ENCODE measurements at places on chromosomes 13 and 19.

DNA sequence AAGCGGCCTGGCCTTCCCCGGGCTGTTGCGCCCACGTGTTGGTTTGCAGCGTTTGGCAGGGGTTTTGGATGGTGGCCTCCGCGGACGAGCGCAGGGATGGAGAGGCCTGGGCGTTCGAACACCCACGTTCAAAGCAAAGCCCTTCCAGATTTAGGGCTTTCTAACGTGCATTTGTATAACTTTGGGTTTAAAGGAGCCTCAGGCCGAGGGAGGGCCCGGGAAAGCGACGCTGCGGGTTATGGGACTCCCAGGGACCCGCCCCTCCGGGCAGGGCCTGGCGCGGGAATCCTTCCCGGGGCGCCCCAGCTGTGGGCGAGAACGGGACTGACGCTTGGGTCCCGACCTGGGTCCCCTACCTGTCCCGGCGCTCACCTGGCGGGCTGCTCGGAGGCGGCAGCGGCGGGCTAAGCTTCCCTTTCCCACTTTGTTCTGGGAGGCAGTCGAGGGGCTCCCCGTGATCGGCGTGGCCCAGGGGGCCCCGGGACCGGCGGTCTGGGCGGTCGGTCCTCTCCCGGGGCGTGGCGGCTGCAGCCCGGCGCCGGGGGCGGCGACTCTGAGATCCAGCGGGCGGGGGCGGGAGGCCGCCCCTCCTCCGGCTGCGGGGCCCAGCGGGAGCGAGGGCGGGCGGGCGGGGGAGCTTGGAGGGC, at the start of gene FBXO17:
Gene FBXO17 (minus strand): TSS at position 529 of the 647 bp plus-strand sequence. CDS start 25,423 bp downstream, outside the sequence.
- DNase-seq: no peak

GRCh38 chr13:20405691-20406090, 120.0 kb downstream of the CRYL1 start:
- DNase-seq: no peak

DNA sequence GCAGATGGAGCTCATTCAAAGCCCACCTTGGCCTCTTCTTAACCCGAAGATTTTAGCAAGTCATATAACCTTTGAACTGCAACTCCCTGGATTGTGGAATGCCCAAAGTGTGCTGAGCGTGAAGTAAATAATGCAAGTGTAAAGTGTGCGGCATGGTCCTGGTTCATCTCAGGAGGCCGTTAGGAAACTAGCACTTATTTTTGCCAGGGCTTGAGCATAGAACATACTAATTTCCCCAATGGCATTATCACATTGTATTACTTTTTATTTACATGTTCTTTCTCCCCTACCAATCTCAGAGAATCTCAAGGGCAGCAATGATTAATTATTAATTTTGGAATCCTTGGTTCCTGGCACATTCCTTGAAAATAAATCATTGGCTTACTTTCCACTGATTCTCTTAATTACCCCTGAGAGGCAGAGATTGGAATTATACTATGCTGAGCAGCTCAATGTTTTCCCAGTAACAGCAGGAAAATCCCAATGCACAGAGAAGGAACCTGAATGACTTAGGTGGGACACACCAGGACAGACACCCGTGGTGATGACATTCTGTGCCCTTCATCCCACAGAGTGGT, 128.8 kb upstream of the GJB6 start:
- no peak for DNase-seq

DNA sequence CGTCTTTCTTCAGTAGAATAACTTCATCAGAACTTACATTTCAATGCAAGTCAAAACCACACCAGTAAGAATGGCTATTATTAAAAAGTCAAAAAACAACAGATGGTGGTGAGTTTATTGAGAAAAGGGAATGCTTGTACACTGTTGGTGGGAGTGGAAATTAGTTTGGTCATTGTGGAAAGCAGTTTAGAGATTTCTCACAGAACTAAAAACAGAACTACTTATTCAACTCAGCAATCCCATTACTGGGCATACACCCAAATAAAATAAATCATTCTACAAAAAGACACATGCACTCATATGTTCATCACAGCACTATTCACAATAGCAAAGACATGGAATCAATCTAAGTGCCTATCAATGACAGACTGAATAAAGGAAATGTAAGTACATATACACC, 231.2 kb downstream of the NHLRC3 start:
- no peak for DNase-seq

GRCh38 chr13:66409542-66409941, 820.6 kb downstream of the PCDH9 start:
- DNase-seq: no peak

DNA sequence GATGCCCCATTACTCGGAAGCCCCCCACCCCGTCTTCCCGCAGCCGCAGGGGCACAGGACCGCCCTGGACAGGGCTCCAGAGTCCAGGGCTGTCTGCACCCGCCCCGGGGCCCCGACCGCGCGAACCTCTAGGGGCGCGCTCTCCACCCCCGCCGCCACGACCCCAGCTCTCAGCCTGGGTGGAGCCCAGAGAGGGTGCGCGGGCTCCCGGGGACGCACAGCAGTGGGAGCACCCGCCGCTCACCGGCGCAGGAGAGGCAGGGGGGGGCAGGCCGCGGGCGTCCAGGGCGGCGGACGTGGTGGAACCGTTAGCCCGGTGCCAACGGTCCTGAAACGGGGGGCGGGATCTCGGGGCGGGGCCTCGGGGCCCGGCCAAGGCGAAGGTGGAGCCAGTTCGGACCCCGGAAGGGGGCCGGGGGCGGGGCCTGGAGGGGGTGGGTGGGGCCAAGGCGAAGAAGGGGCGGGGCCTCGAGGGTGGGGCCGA, at the start of gene ATP8B3:
Gene ATP8B3 (minus strand): TSS at position 335 of the 484 bp plus-strand sequence. CDS start 540 bp downstream, outside the sequence.
- no peak for DNase-seq

DNA sequence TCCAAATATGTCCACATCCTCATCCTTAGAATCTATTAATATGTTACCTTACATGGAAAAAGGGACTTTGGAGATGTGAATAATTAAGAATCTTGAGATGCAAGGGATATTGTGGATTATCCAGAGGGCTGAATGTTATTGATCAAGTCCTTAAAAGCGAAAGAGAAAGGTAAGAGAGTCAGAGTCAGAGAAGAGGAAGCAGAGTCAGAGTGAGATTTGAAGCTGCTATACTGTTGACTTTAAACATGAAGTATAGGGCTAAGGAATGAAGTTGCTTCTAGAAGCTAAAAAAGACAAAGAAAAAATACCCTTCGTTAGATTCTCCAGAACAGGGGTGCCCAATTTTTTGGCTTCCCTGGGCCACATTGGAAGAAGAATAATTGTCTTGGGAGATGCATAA, 627.2 kb upstream of the SLITRK6 start:
- no peak for DNase-seq

DNA sequence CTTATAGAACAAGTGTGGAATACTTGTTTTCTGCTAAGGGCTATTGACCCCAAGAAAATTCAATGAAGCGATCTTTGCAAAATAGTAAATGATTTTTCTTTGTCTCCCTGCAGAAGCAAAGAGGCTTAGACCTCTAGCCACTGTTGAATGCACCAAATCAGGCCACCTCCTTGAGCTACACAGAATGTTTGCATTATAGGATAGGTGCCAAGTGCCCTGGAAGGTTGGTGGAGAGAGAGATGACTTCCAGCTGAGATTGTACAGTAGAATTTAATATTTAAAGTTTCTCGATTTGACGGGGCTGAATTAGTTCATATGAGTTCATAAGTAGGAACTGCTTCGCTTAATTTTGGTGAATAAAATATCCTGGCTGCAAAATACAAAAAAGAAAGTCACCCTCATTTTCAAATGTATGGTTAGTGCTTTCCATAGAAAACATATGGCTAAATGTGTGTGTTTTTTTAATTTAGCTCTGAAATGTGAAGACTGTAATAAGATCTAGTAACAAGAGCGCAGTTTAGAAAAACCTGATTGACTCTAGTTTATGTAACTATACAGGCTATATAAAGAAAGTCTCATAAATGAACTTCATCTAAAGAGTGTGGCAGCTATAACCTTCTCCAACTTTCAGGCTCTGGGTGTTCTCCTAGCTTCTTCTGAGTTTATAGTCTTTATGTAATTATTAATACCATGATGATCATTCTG, 41.6 kb downstream of the LRCH1 start:
- DNase-seq: no peak

- DNase-seq: no peak
These were observed 13.3 kb downstream of the IFT88 start for GRCh38 chr13:20580257-20580656.

GRCh38 chr13:108594153-108594552, 35.3 kb upstream of the MYO16 start:
- DNase-seq: no peak

- peak; percentile 81 for DNase-seq
These were observed 3.8 kb downstream of the PPP1R12C start for GRCh38 chr19:55113570-55114039.

DNA sequence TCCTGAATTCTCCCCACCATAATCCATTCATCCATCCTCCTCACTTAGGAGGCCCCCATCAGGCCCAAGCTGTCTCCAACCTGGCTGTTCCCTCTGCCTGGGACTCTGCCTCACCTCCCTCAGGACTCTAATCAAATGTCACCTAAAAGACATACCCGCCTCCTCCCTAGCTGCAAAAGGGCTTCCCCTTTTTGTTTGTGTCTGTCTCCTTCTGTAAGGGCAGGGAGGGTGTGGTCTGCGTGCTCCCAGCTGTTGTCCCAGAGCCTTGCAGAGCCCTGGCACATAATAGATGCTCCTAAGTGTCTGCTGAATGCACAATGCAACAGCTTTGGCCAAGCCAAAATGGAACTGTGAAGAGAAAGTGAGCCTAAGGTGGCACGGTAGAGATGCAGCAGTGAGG, 4.4 kb downstream of the TRIR start:
- DNase-seq: no peak

DNA sequence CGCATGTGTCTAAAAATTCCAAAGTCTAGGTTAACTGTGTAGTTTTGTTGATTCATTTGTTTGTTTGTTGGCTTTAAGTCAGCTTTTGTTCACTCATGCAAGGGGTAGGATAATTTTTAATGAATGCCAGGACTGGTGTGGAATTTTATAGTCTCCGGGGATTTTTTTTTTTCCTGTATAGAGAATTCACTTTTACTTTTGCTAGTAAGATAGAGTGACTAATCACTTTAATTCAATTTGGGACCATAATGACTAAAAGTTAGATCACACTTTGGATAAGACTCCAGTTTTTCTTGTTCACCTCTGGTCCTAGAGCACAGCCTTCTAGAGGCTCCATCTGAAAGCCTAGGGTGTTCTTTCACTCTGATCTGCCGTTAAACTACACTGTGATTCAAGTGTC, 1690.0 kb downstream of the PCDH9 start:
- peak; percentile 4 for DNase-seq

DNA sequence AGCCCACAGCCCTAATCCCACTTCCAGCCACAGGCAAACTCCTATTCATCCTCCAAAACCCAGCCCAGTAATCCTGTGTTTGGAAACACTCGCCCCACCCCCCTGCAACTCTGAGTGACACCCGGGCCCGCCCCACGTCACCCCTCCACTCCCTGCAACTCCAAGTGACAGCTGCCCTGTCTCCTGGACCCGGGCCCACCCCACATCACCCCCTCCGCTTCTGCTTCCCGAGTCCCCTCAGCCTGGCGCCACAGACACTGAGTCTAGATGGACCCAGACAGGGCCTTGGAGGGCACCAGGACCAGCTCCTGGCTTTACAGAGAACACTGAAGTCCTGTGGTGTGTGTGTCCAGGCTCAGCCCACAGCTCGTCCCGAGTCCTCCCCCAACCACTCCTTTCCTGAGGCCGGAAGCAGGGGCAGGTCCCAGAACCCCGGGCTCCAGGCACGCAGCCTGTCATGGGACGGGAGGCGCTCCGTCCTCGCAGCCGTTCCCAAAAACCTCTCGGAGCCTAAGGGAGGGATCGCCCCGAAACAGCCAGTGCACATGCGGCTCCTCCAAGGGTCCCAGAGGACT, 7.7 kb downstream of the REXO1 start:
- no peak for DNase-seq

DNA sequence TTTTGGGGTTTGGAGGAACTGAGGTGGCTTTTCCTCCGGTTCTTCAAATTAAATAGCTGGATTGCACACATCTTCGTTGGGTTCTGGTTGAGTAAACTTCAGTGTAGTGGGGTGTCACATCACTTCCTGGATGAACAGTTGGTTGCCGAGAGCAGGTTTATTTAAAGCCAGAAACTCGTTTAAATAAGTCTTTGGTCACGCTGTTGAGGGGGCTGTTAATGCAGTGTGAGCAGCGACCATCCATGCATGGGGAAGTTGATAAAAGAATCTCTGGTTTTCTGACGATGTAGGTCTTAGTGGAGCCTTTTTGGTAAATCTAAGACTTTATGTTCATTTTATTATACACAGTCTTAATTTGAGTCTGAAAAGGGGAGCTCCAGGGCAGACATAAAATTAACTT, 351.2 kb upstream of the ARGLU1 start:
- DNase-seq: no peak

DNA sequence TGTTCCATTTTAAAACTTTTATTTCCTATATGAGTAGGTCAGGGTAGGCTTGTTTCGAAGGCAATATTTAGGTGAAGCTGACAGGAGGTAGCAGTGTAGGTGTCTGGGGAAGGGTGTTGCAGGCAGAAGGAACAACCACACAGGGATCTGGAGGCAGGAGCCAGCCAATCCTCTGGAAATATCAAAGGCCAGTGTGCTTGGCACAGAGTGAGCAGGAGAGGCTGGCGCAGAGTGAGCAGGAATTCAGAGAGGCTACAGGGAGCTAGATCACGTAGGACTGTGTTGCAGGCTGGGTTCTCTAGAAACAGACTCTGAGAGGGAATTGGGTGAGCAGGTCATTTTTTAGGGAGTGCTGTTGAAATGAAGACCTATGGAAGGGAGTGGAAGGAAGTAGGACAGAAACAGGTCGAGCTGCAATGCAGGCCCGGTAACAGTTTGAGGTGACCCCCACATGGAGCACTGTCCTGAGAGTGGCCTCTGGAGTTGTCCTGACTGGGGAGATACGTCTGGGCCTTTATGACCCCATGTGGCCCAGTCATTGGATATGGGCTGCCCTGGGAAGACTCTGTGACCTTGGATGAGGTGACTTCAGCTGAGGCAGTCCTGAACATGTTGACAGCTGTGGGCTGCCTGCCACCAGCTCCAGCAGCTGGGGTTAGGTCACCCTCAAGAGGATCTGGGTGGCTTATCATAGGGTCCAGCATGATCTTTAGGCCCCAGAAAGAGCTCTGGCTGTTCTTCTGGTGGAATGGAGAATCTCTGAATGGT, 51.7 kb downstream of the ERCC5 start:
- DNase-seq: no peak

DNA sequence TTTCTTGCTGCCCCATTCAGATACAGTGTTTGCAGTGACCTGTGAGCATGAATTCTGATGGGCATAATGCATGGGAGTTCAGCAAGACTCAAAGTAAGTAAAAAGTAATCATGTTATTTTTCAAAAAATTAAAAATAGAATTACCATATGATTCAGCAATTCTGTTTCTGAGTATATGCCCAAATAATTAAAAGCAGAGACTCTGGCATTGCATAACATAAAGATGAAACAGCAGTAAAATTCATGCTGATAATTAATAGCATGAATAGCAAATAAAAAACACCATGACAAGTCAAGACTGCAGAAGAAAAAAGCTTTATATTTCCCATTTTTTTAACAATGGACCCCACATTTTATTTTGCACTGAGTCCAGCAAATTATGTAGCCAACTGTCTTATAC, 21.3 kb downstream of the RNF6 start:
- DNase-seq: no peak

DNA sequence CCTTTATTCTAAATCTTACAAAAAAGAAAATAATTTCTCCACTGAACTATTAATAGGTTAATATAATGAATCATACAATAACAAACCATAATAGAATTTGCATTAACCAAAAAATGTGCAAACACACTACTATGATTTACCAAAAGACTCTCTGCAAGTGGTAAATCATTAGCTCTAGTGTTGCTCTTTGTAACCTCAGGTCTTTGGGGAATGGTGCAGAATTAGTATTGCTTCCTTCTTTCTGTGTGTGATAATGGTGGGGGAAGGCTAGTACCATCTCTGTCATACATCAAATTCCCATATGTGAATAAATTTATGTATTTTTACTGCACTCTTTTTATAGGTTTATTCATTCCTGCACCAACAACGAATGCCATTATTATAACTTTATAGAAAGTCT, 105.1 kb downstream of the COG6 start:
- no peak for DNase-seq

All from HT-29 (cell line).